Tibial nerve (tissue), 4 donors: ENCODE measurements at places on chromosomes 12 and 14.

DNA sequence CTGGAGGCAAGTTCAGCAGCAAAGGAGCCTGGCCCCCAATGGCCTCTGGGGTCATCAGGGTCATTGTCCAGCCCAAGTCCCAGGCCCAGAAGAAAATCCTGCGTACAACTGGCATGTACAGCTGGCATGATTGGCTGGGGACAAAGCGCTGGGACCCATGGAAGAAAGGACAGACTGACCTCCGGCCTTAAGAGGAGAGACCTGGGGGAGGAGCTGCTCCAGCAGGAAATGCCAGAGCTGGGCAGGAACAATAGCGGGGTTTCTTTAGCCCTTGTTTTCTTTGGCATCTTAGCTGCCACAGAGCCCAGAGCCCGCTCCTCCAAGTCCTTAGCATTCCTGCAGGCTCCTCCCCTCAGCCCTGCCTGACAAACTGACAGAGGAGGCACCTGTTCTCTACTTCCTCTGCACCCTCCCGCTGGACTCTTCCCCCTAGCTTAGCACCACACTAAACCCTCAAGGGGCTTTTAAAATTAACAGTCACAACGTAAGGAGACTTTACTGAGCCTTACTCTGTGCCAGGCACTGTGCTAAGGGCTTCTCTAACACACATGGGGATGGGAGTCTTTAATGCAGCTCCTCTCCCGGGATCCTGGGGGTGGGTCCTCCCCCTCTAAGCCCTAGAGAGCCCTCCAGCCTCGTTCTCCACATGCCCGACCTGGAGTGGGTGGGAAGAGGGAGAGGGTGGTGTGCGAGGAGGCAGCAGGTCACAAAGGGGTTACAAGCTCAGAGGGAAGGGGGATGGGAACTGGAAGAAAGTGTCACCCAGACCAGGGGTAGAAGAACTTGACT lies 1.8 kb upstream of the AQP5 start:
- DNase-seq: no peak

DNA sequence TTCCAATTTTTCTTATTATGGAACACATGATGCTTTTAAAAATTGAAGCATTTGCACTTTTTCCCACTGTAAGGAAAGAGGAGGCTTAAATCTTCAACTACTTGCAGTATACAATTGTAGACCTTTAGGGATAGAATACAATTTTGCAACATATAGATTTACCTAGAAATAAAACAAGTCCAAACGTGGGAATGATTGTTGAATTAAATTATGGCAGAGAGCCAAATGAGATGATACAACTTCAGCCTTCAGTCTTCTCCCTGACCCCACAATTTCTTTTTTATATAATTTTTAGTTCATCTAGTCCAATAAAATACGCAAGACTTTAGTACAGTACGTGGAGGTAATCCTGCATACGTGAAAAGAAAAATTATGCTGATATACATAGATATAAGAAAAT lies 666.5 kb downstream of the SLC16A7 start:
- DNase-seq: no peak

- no peak for DNase-seq
Observed at GRCh38 chr12:22333713-22334409, 646 bp downstream of the ST8SIA1 start.

- no peak for DNase-seq
Observed at GRCh38 chr14:35349496-35350365, 54.8 kb downstream of the NFKBIA start.

DNA sequence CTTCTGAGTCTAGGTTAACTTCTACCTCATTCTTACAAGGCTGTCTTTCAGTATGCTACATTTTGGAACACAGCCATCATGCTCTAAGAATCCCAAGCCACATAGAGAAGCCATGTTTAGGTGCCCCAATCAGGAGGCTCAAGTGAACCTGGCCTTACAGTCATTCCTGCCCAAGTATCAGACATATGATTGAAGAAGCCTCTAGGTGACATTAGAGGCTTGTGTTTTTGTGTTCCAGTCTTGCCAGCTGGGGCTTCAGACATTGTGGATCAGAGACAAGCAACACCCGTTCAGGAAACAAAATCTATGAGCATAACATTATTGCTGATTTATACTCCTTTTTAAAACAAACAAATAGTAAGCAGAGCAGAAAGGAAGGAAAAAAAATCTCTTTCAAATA lies 8.1 kb upstream of the SLC16A7 start:
- no peak for DNase-seq

- no peak for DNase-seq
Observed at GRCh38 chr12:113142886-113143332, 6.6 kb upstream of the CFAP73 start.

DNA sequence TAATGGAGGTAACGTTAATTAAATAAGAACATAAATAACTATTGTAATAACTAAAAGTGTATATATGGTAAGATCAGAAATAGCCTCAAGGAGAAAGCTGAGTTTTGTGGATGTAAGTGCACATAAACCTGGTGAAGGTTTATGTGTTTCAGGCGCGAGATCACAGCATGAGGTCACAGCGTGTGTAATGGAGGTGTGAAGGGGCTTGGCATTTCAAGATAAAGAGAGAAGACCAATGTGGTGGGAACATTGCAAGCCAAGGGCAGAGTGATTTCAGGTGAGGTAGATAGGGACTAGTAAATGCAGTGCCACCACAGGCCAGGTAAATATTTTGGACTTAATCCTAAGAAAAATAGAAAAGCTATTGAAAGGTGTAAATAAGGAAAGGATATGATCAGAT lies 21.7 kb upstream of the KICS2 start:
- DNase-seq: no peak

DNA sequence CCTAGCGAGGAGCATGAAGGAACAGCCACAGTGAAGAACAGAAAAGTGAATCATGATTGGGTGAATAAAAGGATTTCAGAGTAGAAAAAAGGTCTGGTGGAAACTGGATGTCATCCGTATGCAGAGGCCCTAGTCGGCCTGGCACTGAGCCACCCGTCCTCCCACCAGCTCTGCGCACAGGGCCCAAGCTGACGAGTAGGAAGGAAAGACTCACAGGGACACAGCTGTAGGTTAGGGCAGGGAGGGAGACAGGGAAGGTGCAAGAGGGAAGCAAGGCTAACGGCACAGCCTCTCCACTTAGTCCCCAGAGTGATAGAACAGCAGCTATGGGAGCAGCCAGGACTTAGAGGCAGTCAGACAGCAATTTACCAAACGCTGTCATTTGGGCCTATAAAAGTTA lies 112.6 kb downstream of the KCNK10 start:
- no peak for DNase-seq
